ENCODE measurements at places on chromosomes 2 and 18.

DNA sequence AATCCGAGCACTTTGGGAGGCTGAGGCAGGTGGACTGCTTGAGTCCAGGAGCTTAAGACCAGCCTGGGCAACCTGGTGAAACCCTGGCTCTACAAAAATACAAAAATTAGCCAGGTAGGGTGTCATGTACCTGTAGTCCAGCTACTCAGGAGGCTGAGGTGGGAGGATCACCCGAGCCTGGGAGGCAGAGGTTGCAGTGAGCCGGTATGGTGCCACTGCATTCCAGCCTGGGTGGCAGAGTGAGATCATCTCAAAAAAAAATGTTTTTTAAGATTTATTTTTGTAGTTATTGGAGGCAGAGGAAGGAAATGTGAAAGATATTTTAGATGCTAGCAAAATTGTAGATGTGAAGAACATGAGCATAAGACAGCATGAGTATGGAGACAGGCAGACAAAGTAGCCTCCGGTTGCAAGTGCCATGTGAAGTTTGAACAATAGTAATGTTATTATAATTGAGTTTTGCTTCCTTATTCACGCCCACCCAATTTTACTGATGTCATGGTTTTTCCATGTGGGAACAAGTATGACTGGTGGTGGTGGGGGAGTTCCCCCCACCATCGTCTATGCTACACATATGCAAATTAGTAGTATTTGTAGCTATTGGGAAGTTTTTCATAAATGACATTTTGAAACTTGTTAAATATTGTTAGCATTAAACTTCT is 18.0 kb downstream of the REL start:
- no peak for DNase-seq

GRCh38 chr2:237964578-237965404 is 2.0 kb upstream of the UBE2F start:
- DNase-seq = no peak

GRCh38 chr18:25189391-25190185 is 162.4 kb downstream of the ZNF521 start:
- DNase-seq = no peak

DNA sequence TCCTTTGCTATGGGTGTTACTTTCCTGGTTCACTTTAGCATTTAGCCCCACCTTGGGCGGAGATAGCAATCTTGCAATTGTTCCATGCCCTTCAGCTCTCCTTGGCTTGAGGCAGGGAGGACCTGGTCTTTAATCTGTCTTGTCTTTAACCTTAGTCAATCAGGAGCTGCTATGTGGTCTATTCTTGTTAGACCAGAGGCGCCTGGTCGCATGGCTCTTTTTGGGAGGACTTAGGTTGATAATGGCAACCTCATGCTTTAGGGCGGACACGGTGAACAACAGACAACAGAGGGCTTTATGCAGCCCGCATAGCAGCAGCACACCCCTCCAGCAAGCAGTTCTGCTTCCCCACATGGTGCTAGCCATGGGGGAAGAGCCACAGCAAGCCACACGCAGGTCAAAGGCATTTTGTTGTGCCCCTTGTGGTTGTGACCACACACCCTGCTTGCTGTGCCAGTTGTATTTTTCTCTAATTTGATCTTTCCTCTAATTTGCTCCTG is 17.7 kb upstream of the ZDBF2 start:
- no peak for DNase-seq

- DNase-seq = no peak
These were observed 6.5 kb downstream of the DGUOK start for GRCh38 chr2:73933194-73933593.

GRCh38 chr2:237697586-237698357 is 70.4 kb downstream of the LRRFIP1 start:
- DNase-seq = no peak

DNA sequence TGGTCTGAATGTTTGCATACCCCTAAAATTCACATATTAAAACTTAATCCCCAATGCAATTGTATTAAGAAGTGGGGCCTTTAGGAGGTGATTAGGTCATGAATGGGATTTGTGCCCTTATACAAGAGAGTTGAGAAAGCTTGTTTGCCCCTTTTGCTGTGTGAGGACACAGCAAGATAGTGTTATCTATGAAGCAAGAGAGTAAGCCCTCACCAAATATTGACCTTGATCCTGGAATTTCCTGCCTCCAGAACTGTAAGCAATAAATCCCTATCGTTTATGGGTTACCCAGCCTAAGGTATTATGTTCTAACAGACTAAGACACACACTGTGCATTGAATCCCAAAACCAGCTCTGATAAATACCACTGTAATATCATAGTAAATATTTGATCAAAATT is 32.2 kb downstream of the NR4A2 start:
- DNase-seq = no peak

DNA sequence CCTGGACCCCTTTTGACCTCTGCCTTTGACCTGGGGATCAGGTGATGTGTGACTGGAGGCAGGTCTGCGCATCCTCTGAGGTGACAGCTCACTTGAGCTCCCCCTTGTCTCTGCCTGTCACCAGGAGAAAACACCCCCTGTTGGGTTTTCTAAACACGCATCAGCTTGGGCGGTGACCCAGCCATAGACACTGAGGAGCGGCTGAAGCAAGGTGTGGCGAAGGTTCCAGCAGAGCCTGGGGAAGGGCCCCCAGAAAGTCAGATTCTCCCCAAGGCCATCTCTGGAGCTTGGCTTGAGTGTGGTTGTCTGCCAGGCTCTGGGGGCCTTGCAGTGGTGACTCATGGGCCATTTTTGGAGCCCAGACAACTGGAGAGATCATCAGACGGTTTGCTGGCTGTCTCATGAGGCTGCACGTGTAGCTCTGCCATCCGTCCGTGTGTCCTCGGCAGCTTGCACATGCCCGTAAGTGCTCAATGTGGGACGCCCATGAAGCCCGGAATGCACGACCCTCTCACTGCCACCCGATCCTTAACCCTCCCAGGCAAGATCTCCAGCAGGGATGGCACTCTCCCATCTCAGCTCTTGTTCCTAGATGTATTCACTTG is 29.4 kb downstream of the SIX3 start:
- DNase-seq = no peak

GRCh38 chr2:61702088-61702467 is 151.8 kb downstream of the FAM161A start:
- no peak for DNase-seq

- DNase-seq = no peak
These were observed 4.6 kb upstream of the PTPRM start for GRCh38 chr18:7562491-7562890.

DNA sequence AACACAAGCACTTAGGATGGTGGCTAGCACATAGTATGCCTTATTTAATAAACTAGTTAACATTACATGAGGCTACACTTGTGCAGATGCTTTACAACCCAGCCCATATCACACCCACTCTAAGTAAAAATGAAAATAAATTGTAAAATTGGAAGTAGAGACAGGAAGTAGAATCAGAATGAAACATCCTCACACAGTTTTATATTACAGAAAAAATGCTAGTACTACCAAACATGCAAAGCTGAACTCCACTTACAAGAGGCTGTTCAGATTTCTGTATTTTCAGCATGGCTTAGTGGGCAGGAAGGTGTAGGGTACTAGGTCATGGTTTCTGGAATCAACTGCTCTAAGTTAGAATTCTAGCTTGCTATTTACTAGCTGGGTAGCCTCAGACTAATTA is 18.2 kb upstream of the CRIM1 start:
- no peak for DNase-seq

DNA sequence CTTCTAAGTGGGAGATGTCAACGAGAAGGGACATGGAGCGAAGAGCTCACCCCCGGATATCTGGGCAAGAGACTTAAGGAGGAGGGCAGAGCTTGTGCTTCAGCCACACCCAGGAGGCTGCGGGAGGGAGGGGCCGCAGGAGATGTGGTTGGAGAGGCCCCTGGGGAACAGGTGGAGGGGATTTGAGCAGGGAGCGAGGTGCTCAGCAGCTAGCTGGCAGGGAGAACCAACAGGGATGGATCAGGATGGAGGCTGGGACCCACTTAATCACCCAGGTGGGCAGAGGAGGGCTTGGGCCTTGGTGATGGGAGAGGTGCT is 78.3 kb downstream of the MBP start:
- DNase-seq = no peak

GRCh38 chr18:75473316-75473715 is 45.8 kb upstream of the SMIM21 start:
- DNase-seq = no peak

DNA sequence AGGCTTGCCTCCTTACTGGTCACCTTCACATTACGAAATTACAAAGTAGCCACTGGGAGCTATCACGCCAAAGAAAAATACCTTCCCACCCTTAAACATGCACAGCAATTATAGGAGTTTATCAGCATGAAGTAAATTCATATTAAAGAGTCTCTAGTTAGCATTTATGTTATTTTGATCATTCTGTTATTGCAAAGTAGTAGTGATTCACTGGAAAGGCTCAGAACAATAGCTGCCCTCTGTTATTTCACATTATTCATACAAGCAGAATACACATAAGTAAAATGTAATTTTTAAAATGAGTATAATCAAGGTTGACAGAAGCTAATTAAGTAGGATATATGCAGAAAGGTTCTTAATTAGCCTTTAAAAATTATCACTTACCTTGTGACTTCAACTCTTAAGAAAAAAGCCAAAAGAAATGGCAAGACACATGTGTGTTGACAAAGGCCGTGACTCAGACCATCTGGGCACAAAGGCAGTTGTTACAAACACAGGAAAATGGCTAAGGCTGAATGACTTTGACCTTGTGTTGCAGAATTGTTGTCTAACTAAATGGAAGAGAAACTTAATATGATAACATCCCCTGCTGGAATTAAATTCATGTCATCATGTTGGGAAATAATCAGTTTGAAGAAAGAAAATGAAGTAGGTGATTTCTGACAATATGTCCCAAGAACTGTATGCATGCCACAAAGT is 108.3 kb downstream of the ARL6IP6 start:
- DNase-seq = no peak

- no peak for DNase-seq
These were observed 9.7 kb upstream of the ATP6V1B1 start for GRCh38 chr2:70926042-70926441.

- peak; percentile 15 for DNase-seq
These were observed 62.4 kb downstream of the DGKD start for GRCh38 chr2:233416706-233417105.

- no peak for DNase-seq
These were observed 1.0 kb downstream of the LIMS1 start for GRCh38 chr2:108535357-108535631.

- no peak for DNase-seq
These were observed 20.8 kb upstream of the ADAM23 start for GRCh38 chr2:206422493-206422892.

DNA sequence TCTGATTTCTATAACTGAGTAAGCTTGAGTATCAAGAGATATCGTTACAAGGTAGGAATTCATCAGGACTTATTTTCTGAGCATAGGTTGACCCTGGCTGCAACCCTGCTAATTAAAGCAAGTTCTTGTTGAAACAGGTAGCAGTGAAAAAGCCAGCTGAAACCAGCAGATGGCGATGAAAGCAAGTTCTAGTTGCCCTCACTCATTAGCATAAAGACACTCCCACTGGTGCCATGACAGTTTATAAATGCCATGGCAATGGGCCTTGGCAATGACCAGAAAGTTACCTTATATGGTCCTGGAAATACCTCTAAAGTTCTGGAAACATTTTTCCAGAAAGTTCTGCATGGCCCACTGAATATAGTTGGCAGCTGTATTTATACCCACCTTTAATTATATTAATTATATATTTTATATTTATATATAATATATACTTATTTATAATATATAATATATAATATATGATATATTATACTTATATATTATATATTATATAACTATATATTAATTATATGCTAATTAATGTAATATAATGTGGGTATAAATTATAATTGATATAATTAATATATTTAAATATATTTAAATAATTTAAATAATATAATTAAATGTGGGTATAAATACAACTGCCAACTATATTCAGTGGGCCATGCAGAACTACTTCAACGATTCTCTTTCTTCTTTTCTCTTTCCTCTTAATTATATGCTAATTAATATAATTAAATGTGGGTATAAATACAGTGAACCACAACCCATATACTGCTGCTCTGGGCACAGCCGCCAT is 188.0 kb downstream of the CDH7 start:
- DNase-seq = no peak

GRCh38 chr2:166996465-166996864 is 108.2 kb downstream of the XIRP2 start:
- no peak for DNase-seq

DNA sequence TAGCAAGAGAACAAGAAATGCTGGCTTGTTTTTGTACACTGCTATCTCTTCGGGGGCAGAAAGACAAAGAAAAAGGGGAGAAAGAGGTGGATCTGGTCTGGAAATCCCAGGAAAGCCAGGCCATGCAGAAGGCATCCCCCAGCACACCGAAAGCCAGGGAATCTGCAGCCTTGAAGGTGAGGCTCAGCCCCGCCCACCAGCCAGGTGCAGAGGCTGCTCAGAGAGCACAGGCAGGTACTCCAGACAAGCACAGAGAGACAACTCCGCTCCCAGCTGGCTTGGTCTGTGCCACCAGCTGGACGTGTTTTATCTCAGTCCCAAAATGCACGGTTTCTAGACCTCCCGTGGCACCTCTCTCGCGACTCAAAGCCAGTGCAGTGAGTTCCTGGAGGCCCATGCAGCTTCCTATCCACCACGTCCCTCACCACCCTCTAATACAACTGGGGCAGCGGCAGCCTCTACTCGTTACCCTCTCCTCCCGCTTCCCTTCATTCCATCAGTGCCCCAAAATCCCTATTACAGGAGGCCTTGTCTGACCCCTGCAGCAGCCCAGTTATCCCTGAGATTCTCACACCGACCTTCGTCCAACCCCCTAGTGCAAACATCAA is 62.8 kb downstream of the HDAC4 start:
- DNase-seq = no peak

DNA sequence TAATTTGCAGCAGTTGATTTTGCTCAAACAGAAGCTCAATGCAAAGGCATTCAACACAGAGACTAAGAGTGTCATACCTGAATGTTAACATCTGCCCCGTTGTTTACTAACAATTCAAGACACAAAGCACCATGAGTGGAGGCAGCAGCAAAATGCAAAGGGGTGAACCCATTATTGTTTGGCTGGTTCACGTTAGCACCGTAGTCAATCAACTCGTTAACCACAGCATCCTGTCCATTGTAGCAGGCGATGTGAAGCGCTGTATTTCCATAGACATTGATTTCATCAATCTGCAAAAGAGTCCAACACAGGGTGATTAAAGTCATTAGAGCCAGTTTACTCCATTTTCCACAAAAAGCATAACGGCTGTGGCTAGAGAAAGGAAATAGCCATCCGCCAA is 189.3 kb downstream of the ANKRD44 start:
- DNase-seq = peak; percentile 39

DNA sequence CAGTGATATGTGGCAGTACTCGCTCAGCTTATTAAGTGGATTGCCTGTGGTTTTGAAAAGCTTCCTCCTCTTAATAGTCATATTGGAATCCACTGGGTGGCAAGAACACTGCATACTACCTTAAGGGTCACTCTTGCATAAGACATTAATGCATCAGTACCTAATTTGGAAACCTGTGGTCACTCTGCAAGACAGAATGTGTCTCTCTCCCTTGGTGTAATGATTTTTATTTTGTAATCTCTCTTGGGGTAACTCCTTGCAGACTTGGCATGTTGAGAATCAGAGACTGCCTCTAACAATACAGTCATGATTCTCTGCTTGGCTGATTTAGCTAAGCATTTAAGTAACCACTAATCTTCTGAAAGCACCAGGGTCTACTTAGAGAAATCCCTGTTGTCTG is 33.0 kb upstream of the IER3IP1 start:
- no peak for DNase-seq

Measured in CD8-positive, alpha-beta T cell (primary cell).